ENCODE measurements at places on chromosomes 13 and 19.
A peak's percentile ranks its signal among the peaks of the same experiment; 100 is the strongest.

DNA sequence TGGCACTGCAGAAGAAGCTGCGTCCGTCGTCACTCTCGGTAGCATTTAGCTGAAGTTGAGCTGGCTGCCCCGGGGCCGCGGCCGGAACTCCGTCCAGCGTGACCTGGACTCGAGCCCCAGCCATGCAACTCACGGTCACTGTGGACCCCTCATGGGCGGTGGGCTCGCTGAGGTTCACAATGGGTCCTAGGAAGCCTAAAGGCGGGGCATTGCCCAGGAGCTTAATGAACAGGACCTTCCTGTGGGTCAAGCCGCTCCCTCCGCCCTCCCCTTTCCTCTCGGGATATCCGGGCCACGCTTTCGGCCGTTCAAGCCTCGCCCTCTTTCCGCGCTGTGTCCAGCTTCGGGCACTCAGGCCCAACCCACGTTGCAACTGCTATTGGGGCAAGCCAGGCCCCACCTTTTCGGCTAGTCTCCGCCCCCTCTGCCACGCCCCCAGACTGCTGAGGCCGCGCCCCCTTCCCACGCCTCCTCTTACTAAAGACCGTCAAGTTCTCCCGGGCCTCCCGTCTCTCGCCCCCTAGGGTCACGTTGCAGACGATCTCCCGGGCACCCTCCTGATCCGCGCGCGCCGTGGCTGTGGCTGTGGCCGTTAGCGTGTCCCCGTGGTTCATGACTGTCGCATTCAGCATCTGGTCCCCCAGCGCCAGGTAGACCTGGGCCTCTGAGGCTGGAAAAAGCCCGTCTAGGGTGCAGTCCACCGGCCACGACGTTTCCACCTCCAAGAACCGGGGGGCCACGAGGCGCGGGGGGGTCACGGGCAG is 1.4 kb upstream of the RAVER1 start:
- peak; percentile 99 for DNase-seq

GRCh38 chr13:19888799-19889198 is 25.4 kb upstream of the ZMYM5 start:
- peak; percentile 62 for DNase-seq

GRCh38 chr13:29227576-29227975 is 367.9 kb downstream of the SLC7A1 start:
- DNase-seq, result no peak

DNA sequence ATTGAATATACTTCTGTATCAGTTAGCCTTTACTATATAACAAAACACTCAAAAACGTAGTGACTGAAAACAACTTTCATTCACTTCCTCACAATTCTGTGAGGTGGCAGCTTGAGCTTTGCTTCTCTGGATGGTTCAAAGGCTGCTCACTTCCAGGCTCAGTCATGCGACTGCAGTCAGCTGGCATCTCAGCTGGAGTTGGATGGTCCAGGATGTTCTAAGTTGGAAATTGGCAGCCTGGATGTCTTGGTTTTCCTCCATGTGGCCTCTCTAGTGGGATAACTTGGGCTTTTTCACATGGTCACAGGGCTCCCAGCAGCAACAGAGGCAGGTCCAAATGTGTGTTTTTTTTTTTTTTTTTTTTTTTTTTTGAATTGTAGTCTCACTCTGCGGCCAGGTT is 204.4 kb downstream of the LACC1 start:
- no peak for DNase-seq

GRCh38 chr19:23118400-23118799 is 1.6 kb downstream of the ZNF730 start:
- DNase-seq, result no peak

- DNase-seq, result no peak
These were observed 168.4 kb downstream of the PCDH9 start for GRCh38 chr13:67061750-67062149.

- no peak for DNase-seq
These were observed 21.9 kb upstream of the USP12 start for GRCh38 chr13:27193496-27193895.

DNA sequence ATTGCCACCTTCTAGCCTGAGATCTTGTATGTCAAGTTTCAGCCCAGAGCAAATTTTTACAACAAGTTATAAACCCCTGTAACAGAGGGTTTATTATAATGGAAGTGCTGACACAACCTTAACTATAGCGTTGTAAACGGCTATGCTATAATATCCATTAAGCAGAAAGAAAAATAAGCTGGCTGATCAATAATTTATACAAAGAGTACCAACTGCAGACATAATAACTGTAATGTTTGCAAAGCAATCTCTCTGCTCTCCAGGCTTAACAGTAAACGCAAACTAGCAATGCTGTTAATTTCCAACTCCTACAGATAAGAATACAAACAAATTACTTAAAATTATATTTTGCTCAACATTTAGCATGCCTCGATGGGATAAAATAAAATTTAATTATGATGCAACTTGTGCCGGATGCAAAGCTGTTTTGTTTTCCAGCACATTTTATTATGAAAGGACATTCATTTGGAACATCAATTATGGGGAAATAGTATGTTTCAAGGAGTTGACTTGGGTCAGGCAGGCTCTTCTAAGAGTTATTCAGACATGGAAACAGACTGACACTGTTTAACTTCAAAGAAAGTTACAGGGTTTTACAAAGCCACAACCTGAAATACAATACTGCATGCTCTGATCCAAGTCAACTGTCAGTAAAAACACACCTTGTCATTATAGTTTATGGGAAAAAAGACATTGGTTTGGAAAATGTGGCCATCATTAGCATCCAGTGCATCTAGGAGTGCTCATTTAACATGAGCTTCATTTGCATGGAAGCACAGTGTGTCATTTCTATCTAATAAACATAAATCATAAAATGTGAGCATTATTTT is 6.6 kb upstream of the DACH1 start:
- no peak for DNase-seq

DNA sequence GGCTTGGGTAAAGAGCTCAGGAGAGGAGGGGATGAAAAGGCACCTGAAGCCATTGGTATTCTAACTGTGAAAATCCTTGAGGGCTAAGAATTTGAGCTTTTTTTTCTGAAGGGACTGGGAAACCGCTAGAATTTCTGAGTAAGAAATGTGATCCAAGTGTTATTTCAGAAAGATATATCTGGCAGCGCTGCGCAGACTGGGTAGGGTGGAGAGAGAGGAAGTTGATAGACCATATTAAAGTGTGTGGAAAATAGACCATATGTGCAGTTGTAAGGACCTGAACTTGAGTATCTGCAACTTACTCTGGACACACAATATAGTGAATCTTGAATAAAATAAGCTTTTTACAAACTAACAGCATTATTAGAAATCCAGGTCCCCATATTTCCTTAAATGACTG is 427.4 kb downstream of the NDFIP2 start:
- no peak for DNase-seq

DNA sequence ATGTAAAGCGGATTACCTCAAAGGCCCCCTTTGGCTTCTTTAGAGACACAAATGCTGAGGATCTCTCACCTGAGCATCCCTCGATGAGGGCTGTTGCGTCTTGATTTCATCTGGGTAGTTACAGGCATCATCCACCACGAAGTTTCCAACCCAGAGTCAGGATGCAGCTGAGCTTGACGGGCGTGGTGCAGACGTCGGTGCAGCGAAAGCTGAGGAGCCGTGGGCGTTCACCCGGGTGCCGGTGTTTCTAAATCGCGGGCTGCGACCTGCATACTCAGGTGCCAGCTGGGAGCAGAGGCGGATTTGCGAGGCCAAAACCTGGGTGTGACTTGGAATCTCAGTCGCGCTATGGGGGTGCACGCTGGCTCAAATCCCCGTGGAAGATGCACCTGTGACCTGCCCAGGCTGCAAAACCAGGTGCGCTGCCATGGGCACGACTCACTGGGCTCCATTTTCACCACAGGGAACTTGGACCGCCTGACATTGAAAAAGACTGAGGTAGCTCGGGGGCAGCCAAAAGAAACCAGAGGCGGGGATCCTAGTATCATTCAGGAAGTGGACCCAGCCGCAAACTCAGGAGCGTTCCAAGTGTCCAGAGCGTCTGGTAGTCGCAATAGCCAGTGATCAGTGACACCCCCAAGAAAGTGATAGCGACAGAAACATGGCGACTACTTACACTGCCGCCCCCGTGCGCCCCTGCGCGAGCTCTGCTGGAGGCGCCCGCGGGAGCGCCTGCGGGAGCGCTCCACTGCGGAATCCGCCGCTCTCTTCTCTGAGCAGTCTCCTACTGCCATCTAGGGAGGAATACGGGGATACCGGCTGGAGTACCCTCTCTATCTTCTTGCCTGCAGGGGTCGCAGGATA is 36.4 kb upstream of the IGFL4 start:
- peak; percentile 81 for DNase-seq

GRCh38 chr13:94967183-94968039 is 255.1 kb upstream of the SOX21 start:
- peak; percentile 34 for DNase-seq
